ENCODE measurements at places on chromosomes 12 and 14.

GRCh38 chr14:51774209-51774608, 86.2 kb upstream of the GNG2 start:
- no peak for DNase-seq

GRCh38 chr14:77359626-77360025, 17.3 kb downstream of the TMED8 start:
- no peak for DNase-seq

- DNase-seq, result peak; percentile 89
Measured at GRCh38 chr12:55929306-55929791, 1.6 kb upstream of the DGKA start.

GRCh38 chr12:47903151-47903611, 1.6 kb downstream of the VDR start:
- DNase-seq, result no peak

DNA sequence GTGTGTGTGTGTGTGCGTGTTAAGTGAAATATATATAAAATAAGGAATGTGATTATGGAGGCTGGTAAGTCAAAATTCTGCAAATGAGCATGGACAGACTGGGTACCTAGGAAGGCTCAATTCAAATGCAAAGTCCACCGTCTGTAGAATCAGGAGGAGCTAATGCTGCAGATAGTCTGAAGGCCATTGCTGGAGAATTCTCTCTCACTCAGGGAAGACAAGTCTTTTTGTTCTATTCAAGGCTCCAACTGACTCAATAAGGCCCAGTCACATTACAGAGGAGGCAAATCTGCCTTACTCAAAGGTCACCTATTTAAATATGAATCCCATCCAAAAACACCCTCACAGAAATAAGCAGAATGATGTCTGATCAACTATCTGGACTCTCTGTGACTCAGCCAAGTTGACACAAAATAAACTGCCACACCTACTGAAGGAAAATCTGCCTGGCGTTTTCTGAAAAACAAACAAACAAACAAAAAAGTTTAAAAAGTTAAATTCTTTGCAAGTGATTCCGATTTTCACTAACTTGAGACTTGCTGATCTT, 684 bp upstream of the KLRF2 start:
- DNase-seq, result no peak

- peak; percentile 62 for DNase-seq
Measured at GRCh38 chr14:75960231-75960630, 21.6 kb downstream of the TGFB3 start.

DNA sequence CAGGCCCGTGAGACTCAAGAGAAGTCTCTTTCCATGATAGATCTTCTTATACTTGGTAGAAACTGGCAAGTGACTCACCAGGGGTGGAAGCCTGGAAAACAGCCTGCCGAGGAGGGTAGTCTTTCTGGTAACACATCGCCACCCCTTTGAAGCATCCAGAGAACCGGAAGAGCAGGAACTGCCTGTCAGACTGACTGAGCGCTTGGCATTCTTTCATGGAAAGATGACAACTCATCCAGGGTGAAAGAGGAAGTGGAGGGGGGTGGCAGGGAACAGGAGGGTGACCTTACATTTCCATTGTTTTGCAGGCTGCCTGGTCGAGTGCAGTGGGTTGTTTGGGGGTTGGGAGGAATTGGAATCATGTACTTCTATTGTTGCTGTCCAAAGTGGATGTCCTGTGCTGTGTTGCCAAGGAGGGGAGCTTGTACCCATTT, 34.5 kb downstream of the PRKCH start:
- DNase-seq, result no peak

- DNase-seq, result no peak
Measured at GRCh38 chr12:25904442-25904841, 54.0 kb upstream of the RASSF8 start.

- no peak for DNase-seq
Measured at GRCh38 chr12:112001576-112001975, 11.4 kb downstream of the TMEM116 start.

- DNase-seq, result no peak
Measured at GRCh38 chr12:12265571-12266388, 1.1 kb downstream of the LRP6 start.

DNA sequence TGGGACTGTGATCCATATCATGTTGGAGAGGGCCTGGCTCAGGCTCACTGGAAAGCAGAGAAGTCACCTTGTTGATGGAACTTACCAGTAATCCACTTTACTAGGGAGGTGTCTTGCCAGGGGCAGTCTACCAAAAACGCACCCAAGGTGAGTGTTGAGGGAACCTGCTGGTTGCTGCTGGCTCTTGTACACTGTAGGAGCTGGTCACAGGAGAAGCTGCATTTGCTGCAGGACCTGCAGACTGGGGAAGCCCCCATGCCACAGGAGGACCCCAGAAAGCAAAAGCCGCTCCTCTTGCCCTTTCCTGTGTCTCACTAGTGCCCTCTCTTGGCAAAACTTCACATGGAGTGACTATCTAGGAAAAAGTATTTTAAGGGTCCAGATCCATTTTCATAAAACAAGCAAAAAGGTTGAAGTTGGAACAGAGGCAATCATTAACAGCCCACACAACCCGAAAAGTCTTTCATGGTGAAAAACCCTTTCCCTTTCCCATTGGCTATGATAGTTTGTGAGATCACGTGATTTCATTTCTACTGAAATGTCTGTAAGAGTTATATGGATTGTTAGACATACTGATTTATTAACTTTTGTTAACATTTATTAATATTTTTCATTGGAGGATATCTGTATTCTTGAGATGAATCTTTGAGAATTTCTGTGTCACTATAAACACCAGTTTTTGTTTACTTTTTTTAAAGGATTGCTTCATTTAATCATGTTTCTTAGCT, 59.2 kb downstream of the RASSF8 start:
- peak; percentile 10 for DNase-seq

DNA sequence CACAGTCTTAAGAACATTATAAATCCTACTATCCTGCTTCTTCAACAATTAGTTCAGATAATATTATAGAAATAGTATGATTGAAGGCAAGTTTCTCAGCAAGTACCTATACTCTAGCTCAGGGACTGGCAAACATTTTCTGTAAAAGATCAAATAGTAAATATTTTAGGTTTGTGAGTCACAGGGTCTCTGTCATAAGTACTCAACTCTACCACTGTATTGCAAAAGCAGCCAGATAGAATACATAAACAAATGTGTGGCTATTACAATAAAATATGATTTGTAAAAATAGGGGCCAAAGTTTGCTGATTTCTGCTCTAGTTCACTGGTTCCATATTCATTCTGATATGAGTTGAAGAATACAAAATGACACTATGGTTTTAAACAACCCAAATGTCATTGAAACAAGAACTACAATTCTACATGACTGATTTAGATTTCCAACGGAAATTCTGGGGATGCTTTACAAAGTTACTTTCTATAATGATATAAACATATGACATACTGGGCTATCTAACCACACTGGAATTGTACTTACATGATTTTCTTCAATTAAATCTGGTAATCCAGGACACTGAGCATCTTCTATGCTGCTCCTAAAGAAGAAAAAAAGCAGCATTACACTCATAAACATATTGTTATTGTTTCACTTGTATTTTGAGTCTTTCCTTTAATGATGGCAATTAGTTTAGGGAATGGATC, 23.2 kb downstream of the LGALS3 start:
- DNase-seq, result no peak

- no peak for DNase-seq
Measured at GRCh38 chr14:76950055-76951020, 78.2 kb downstream of the IRF2BPL start.

- no peak for DNase-seq
Measured at GRCh38 chr14:66982247-66982646, 207.0 kb upstream of the GARIN2 start.

DNA sequence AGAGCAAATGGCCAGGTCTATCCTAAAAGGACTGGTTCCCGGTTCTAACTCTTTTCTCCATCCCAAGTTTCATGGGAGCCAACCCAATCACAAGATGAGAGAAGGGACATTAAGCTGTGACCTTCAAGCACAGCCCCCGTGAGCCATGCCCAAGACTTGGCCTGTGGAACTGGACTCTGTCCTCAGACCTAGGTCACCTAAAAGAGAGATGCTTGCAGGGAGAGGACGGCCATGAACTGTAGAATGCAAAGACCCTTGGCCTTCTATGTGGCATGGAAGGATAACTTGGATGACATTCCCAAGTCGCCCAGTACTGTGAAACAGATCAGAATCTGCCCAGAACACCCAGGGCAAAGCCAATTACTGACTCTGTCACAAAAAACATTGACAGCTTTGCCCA, 263.5 kb downstream of the DPF3 start:
- DNase-seq, result no peak

DNA sequence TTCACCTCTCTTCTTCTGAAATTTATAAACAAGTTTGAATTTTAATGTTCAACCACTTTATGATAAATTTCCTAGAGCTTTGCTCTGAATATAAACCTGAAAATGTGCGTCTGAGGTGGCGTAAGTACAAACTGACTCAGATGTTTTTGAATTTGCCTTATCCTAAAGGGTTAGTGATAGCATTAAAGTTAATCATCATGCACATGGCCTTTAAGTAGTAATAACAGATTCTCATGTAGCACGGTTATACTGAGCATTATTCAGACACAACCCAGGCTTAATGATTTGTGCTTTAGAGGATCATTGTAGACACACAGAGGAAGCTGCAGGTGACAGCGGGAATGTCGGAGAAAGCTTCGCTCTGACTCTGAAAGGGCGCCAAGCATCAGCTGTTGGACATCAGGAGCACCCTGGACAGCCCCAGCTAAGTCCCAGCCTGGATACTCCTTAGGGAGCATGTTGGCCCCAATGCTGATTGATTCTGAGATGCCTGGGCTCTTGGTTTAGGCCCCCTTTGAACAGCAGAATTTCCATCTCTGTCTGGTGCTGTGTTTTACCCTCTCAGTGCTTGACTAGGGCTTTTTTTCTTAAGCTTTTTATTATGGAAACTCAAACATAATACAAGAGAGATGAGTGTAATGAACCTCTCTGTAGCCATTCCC, 91.1 kb downstream of the PLXNC1 start:
- DNase-seq, result no peak

GRCh38 chr12:81465191-81465590, 294.0 kb downstream of the PPFIA2 start:
- DNase-seq, result no peak

DNA sequence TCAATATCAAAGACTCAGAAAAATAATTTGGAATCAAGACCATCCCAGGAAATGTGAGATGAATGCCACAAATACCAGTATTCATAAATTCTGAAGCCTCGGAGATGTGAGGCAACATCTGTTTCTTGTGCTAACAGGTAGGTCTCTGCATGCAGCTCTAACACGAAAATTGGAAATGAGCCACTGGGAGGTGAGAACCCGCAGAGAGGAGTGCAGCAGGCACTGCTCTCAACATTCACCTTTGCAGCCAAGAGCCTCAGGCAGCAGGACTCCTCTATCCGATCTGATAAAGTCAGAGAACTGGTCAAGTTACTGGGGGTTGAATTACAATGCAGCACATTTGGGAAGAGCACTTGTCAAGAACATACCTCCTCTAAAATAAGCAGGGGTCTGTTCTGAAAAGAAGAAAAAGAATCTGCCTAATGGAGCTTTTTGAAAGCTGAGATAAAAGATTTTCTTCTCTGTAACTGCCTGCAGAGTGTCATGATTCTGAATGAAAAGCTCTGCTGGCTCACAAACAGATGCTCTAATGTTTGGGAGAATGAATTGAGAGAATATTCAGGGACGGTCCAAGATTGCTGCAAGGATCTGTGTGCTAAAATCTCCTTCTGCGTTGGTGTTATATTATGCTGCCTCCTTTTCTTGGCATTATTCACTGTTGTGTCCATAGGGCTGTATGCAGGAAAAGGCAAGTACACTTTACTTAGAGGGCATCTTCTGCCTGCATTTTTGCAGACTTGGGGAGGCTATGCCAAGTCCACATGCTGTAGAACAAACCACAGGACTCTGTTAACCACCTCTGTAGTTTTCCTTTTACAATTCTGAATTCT, 209.6 kb upstream of the KRR1 start:
- no peak for DNase-seq

DNA sequence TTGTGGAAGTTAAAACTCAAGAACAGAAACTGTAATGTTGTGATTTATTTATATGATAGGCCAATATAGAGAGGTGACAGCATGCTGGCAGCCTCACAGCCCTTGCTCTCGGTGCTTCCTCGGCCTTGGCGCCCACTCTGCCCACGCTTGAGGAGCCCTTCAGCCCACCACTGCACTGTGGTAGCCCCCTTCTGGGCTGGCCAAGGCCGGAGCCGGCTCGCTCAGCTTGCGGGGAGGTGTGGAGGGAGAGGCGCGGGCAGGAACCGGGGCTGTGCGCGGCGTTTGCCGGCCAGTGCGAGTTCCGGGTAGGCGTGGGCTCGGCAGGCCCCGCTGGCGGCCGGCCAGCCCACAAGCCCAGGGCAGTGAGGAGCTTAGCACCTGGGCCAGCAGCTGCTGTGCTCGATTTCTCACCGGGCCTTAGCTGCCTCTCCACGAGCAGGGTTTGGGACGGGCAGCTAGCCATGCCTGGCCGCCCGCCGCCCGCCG, 65.8 kb upstream of the SLC8A3 start:
- DNase-seq, result peak; percentile 69

DNA sequence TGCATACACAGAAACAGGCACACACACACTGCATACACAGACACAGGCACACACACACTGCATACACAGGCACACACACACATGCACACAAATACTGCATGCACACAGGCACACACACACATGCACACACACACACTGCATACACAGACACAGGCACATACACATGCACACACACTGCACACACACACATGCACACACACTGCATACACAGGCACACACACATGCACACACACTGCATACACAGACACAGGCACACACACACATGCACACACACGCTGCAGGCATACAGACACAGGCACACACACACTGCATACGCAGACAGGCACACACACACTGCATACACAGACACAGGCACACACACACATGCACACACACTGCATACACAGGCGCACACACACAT, 32.7 kb upstream of the BTBD6 start:
- DNase-seq, result no peak

GRCh38 chr12:42935756-42936155, 346.2 kb upstream of the PRICKLE1 start:
- DNase-seq, result no peak

DNA sequence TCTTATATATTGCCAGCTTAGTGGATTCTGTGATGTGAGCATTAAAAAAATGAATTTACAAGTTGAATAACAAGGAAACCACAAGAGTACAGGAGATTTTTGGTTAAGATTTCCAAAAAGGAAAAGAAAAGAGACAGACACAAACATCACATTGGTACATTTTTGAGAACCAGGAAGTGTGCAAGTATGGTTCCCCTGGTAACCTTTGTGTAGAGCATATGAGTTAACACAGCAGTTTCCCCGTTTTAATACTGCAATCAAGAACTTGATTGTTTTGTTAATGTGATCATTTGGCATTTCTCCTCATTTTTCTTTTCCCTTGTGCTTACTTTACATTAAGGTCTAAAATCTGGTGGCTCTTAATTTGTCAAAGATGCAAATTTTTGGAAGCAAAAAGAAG, 490.4 kb upstream of the ATP2B1 start:
- no peak for DNase-seq

Data from GM06990 (cell line).